ENCODE measurements at places on chromosomes 4 and X.

GRCh38 chr4:140641789-140642439 lies 73.2 kb upstream of the UCP1 start:
- DNase-seq = no peak

DNA sequence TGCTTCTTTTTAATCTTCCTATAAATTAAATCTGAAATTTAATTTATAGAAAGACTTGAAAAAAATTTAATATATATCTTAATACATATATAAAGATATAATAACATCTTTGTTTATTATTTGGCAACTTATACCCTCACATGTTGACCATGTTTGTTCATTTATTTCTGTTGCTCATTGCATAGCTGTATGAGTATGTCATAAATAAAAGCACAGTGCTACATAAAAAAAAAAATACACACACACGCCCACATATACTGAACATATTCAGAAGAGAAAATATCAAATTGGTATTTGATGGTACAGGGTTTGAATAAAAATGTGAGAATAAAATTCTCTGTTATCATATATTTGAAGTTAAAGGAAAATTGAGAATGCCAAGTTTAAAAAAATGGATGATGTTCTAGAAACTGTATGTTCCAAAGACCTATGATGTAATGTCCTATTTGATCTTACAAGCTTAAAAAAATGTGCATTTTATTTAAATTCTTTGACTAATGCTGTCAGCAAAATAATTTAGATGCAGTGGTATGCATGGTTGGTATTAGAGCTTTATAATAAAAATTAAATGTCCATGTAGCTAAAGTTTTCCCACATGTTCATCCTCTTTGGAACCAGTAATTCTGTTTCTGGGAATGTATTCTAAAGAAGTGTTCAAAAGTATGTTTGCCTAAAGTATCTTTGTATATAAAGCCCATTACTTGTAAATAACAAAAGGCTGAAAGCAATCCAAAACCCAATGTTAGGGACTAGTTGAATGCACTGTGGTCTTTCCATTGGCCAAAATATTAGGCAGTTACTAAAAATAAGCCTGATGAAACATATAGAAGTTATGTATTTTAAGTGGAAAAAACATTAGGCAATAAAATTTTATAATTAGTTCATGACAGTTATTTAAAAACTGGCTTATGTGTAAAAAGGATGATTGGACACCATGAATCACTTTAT lies 12.9 kb downstream of the TMEM184C start:
- DNase-seq = no peak

- no peak for DNase-seq
Measured at GRCh38 chrX:46551494-46552128, 6.4 kb upstream of the ZNF674 start.

- DNase-seq = no peak
Measured at GRCh38 chrX:97638621-97639020, 754.9 kb downstream of the RPA4 start.

DNA sequence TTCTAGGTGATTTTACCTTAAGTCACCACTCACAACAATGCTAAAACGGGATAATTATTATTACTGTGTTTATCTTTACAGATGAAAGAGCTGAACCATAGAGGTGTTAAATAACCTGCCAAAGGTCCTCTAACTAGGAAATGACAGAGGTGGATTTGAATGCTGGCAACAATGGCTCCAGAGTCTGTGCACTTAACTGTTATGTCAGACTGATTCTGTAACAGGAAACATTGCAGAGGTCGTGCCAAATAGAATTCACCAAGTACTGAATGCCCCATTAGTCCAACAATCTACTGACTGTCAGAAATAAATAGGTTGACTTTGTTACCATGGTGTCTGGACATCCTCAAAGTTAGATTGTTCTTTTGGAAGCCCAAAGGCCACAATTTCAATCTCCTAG lies 20.9 kb upstream of the USP27X start:
- DNase-seq = no peak

DNA sequence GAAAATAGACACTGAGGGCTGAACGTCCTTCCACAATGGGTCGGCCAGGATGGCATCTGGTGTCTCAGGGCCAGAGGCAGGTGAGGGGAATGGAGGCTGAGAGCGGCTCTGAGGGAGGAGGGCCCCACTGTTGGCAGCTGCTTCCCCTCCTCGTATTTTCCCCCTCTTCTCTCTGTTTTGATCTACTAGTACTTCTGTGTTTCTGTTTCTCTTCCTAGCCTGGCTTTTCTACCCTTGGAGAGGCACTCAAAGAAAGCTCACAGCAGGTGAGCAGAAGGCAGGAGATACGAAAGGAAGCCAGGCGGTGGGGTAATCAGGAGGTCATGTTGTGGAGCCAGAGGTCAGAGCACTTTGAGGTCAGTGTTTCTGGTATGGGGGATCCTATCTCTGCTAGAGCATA lies 151.8 kb upstream of the GATB start:
- DNase-seq = no peak

DNA sequence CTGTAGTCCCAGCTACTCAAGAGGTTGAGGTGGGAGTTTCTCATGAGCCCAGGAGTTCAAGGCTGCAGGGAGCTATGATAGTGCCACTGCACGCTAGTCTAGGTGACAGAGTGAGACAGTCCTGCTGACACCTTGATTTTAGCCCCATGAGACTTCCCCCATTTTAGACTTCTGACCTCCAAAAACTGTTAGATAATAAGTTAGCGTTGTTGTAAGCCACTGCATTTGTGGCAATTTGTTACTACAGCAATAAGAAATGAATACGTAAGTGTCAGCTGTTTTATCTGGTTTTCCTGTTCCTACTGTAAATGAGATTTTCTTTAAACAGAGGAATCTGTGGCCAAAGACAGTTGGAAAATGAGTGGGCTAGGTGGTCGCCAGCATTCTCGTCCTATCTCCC lies 83.9 kb downstream of the ARHGAP10 start:
- no peak for DNase-seq

DNA sequence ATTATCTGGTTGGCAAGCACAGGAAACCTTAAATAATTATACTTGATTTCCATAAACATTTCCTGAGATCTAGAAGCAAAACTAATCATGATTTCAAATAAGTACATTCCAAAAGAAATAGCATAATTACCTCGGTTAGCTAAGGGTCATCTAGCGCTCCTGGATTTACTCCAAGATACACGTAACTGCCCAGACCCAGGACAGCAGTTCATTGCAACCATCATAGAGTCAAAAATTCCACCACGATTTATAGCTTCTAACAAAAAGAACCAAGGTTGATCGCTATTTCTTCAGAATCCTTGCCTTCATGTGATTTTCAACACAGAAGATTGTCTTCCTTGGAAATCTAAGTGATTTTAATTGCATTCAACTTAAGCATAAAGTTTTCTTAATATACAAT lies 1235.5 kb upstream of the TENM3 start:
- no peak for DNase-seq
